ENCODE measurements at places on chromosomes 16 and 17.

GRCh38 chr16:47519996-47520679 is 59.0 kb downstream of the PHKB start:
- H3K4me3 ChIP-seq = no peak overlapping the region
- H3K27me3 ChIP-seq = no peaks in the 10 kb centered on the region
- peaks cover 23% of the 10 kb centered on the region for H3K36me3 ChIP-seq
- H3K4me1 ChIP-seq = no peaks in the 10 kb centered on the region

GRCh38 chr17:67050471-67051154 is 6.3 kb downstream of the CACNG1 start:
- no peak for DNase-seq
- H3K27ac ChIP-seq = no peak overlapping the region
- H3K36me3 ChIP-seq = no peaks in the 10 kb centered on the region
- H3K4me1 ChIP-seq = no peaks in the 10 kb centered on the region
- no peak overlapping the region for H3K4me3 ChIP-seq

DNA sequence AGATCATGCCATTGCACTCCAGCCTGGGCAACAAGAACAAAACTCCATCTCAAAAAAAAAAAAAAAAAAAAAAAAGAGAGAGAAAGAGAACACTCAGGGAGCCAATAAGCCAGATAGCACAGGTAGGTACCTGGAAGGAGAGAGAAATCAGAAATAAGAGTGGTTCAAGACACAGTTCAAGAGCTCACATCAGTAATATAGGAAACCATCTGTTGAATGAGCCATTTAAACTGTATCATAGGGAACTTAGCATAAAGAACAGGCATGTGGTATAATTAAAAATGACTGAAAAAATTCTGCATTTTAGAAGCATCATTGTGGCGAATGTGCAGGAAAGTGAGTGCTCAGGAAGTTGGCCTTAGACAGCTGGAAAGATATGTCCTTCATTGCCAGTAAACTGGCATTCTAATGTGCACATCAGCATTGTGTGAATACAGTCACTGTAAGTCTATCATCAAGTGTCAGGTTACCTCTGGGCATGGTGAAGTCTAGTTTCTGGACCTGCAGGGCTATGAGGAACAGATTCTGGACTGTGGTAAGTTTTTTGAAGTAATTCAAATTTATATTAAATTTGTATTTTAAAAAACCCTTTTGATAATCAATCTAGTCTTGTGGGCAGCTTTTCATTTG is 20.4 kb downstream of the KRT12 start:
- H3K4me3 ChIP-seq = no peak overlapping the region
- no peaks in the 10 kb centered on the region for H3K27me3 ChIP-seq
- no peak for DNase-seq
- no peak overlapping the region for H3K27ac ChIP-seq
- H3K36me3 ChIP-seq = no peaks in the 10 kb centered on the region

- peaks cover 5% of the 10 kb centered on the region for H3K36me3 ChIP-seq
- DNase-seq = no peak
- H3K4me3 ChIP-seq = no peak overlapping the region
- no peaks in the 10 kb centered on the region for H3K4me1 ChIP-seq
Observed at GRCh38 chr17:46950997-46951621, 27.9 kb downstream of the RPRML start.

GRCh38 chr16:68235108-68235886 is 630 bp downstream of the ESRP2 start:
- H3K4me3 ChIP-seq = peak overlapping the region; percentile 60
- H3K27ac ChIP-seq = peak overlapping the region; percentile 84
- no peaks in the 10 kb centered on the region for H3K4me1 ChIP-seq
- H3K36me3 ChIP-seq = peaks cover 24% of the 10 kb centered on the region

DNA sequence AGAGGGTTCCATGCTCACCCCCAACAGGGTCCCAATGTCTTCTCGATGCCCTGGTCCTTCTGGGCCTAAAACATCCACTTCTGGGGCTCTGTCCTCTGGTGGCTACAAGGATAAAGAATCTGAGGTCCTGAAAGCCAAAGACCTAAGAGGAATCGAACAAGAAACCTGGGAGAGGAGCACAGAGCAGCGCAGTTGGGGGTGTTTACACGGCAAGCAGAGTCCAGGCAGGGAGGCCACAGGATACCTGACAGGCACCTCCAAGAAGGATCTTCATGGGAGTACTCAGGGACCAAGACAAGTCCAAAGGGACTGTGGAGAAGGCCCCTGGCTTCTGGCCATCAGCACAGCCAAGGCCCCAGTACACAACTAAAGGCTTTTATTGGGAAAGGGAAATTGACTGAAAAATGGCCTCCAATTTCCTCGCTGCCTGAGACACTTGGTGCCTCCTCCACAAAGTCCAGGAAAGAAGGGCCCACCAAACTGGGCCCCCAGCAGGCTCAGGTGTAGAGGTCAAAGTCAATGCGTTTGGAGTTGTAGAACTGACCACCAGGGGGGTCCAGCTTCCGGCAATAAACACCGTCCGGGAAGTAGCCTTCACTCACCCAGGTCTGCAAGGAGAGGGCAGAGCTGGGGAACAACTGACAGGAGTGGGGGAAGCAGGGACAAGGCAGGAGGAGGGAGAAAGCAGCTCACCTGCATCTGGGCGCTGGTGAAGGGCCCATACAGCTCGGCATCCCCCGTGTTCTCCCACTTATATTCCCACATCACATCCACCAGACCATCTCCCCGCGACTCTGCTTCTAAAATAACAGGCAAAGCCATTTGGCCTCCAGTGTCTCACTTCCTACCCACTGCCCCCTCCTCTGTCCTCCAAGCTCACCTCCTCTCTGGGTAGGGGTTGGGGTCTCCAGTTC is 2.4 kb downstream of the CD2BP2 start:
- H3K27me3 ChIP-seq = no peaks in the 10 kb centered on the region
- H3K36me3 ChIP-seq = peaks cover 5% of the 10 kb centered on the region
- no peak overlapping the region for H3K4me3 ChIP-seq
- peak overlapping the region; percentile 86 for H3K27ac ChIP-seq
- peaks cover 49% of the 10 kb centered on the region for H3K4me1 ChIP-seq
- DNase-seq = peak; percentile 66

DNA sequence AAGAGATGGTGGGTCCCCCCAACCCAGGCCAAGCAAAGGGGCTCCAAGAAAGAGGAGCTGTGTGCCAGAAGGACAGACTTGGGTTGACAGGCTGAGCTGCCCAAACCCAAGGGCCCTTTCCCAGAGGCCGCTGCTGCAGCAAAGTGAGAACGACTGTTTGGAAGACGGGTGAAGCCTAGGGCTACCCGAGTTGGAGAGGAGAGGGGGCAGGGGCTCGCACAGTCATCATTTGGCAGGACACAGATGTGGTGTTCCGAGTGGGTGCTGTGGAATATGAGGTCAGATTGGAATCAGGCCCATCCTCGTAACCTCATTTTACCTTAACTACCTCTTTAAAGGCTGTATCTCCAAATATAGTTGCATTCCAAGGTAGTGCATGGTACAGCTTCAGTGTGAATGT is 5.3 kb upstream of the MFAP4 start:
- DNase-seq = no peak
- no peak overlapping the region for H3K4me3 ChIP-seq
- no peaks in the 10 kb centered on the region for H3K36me3 ChIP-seq
- peak overlapping the region; percentile 98 for H3K27ac ChIP-seq

GRCh38 chr16:24163935-24164334 is 92.2 kb upstream of the CACNG3 start:
- H3K36me3 ChIP-seq = no peaks in the 10 kb centered on the region
- H3K27ac ChIP-seq = no peak overlapping the region
- no peaks in the 10 kb centered on the region for H3K4me1 ChIP-seq
- no peaks in the 10 kb centered on the region for H3K27me3 ChIP-seq
- DNase-seq = no peak

- no peak overlapping the region for H3K4me3 ChIP-seq
- DNase-seq = no peak
- no peak overlapping the region for H3K27ac ChIP-seq
- no peaks in the 10 kb centered on the region for H3K4me1 ChIP-seq
- no peaks in the 10 kb centered on the region for H3K36me3 ChIP-seq
- no peaks in the 10 kb centered on the region for H3K27me3 ChIP-seq
Observed at GRCh38 chr17:33962857-33963655, 292.0 kb upstream of the CCL2 start.

DNA sequence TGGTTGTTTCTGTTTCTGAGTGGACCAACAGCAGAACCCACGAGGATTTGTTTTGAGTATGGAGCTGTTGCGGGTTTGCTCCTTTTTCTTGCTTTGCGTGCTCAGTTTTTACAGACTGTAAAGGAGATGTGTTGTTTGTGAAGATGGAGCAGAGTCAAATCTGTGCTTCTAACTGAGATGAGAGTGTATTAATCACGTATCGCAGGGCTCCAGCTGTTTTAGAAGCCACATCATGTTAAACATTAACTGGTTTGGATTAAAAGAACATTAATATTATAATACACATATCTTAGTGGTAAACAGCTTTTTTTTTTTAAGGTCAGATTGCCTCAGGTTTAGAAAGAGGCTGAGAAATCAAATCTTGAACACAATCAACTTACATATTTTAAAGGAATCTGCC is 69.4 kb downstream of the YPEL2 start:
- H3K36me3 ChIP-seq = peaks cover 78% of the 10 kb centered on the region
- H3K4me3 ChIP-seq = no peak overlapping the region
- DNase-seq = no peak
- H3K27me3 ChIP-seq = no peaks in the 10 kb centered on the region
- H3K27ac ChIP-seq = no peak overlapping the region

- peaks cover 59% of the 10 kb centered on the region for H3K36me3 ChIP-seq
- no peak overlapping the region for H3K27ac ChIP-seq
- DNase-seq = no peak
- no peak overlapping the region for H3K4me3 ChIP-seq
Observed at GRCh38 chr16:87342978-87343752, 26.0 kb upstream of the C16orf95 start.

GRCh38 chr17:59154721-59155438 is at the start of gene SKA2:
TSS of gene SKA2 (minus strand) at chr17:59155186. CDS start at chr17:59155163, 23 bp downstream.
- peak within 1 kb of the TSS; percentile 82 for H3K27ac ChIP-seq
- peaks cover 5% of the 10 kb centered on the region for H3K4me1 ChIP-seq
- no peaks in the 10 kb centered on the region for H3K36me3 ChIP-seq
- H3K4me3 ChIP-seq = peak within 1 kb of the TSS; percentile 76

DNA sequence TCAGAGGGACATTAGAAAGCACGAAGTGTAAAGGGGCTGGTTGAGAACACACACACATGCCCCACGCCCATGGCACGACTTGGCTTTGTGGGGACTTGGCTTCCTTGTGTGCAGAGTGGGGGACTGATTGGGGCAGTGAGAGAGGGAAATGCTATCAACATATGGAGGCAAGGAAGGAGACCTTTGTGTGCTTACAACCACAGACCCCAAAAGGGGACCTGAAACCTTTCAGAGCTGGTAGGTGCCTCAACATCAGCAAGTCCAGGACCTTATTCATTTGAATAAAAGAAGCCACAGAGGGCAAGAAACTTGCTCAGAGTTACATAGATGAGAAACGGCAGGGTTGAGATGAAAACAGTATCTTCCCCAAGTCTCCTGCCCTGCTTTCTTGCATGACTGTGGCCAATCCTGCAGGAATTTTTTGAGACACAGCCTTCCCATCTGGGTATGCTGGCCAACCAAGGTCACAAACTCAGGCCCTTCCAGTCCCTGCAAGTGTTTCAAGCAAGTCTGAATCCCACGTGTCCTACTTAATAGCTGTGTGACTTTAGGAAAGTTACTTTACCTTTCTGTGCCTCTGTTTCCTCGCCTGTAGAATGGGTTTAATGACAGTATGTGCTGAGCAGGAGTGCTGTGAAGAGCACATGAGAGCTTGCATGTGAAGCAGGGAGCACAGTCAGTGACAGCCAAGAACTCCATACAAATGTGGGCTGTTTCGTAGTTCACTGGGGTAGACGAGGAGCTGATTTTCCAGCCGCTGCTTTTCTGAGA is 26.2 kb downstream of the C16orf78 start:
- H3K4me3 ChIP-seq = no peak overlapping the region
- no peak overlapping the region for H3K27ac ChIP-seq
- DNase-seq = no peak

- no peaks in the 10 kb centered on the region for H3K27me3 ChIP-seq
- H3K4me3 ChIP-seq = no peak overlapping the region
- no peaks in the 10 kb centered on the region for H3K4me1 ChIP-seq
- no peaks in the 10 kb centered on the region for H3K36me3 ChIP-seq
Observed at GRCh38 chr17:55743103-55743679, 7.7 kb upstream of the PCTP start.

Data from tibial artery (tissue), 4 donors.